ENCODE measurements at places on chromosomes 1 and 21.

- no peak for DNase-seq
Observed at GRCh38 chr1:106717591-106717990, 338.9 kb upstream of the PRMT6 start.

GRCh38 chr1:90000934-90001676 is 6.2 kb downstream of the ZNF326 start:
- DNase-seq = no peak

DNA sequence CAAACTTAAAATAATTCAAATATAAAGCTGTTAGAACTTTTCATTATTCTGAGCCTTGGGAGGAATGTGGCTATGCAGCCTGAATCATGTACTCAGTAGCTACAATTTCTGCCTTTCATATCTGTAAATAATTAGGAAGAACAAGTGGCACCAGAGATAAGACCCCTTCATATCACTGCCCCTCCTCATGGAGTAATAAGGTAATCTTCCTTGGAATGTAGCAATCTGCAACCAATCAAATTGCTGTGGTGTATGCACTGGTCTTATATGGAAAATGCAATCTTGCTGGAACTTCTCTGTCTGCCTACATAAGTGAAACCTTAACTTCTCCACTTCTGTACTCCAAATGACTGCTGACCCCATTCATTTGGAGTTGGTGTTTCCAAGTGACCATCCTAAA is 104.4 kb upstream of the VANGL1 start:
- DNase-seq = no peak

- no peak for DNase-seq
Observed at GRCh38 chr1:183592733-183593132, 2.5 kb upstream of the NCF2 start.

GRCh38 chr1:12597792-12598191 is 20.2 kb downstream of the DHRS3 start:
- peak; percentile 80 for DNase-seq

DNA sequence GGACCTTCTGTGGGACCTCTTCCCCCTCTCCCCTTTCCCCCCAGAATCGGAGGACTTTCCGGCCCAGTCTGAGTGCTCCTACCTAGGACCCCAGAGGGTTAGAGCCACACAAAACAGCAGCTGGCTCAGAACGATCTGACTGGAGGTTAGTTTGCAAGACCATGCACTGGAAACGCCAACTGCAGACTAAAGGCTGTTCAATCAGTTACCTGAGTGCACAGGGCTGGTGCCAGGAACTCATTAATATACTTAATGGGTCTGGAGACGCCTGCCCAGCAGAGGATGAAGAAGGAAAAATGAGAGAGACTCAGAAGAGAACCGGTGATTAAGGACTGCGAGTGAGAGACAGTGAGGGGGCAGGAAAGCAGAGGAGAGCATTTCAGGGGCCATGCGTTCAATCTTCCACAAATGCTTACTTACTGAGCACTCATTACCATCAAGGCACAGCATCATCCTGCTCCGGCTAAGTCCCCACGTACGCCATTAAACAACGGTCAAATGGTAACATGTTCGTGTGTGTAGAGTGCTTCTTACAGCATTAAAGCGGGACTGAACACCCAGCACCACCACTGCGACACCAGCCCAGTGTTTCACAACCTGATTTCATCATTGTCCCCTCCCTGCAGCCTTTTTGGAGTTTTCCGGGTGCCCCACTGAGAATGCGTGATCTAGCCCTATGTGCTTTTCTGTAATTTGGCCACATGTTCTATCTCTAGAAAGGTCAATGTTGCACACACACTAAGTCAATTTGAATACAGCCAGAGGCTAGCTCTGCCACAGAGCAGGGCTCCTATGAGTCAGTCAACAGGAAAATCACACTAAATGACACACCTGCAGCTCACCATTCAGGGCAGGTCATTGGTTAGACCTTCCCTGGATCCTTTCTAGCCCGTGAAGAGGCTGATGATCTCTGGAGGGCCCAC is 7.6 kb downstream of the ENO1 start:
- no peak for DNase-seq

- no peak for DNase-seq
Observed at GRCh38 chr1:93143136-93143535, 37.1 kb downstream of the TMED5 start.

GRCh38 chr1:240385985-240386978 is 225.7 kb downstream of the GREM2 start:
- no peak for DNase-seq

- DNase-seq = no peak
Observed at GRCh38 chr1:175649416-175649815, 94.0 kb downstream of the TNR start.

DNA sequence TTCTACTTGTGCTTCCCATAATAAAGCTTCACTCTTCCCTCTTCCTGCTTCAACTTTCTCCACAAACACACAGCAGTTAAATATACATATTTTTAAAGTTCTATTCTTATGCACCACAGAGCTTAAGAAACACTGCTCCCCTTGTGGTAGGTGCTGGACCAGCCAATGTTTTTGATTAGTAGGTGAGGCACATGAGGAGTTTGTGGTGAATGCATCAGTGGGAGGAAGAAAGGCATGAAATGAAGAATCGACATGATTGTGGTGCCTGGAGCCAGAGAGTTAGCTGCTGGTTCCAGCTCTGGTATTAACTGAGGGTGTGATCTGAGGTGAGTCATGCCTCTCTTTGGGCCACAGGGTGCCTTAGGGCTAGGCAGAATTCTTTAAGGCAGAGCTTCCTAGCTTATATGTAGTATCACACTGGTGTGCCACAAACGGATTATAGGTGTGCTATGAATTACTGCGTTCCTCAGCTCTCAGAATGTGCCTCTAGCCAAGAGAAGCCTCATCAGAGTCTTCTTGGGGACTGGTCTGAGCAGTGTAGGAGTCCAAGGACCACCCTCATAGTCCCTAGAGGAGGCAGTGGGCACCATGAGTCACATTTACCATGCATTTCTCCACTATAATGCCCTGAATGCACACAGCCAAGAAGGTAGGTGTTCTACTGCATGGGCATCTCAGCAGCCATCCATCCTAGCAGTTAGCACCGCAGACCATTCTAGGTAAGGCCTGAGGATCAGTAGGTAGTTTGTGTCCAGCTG is 97.4 kb upstream of the SGIP1 start:
- peak; percentile 40 for DNase-seq

GRCh38 chr1:194809665-194810064 is 1623.3 kb upstream of the B3GALT2 start:
- no peak for DNase-seq

DNA sequence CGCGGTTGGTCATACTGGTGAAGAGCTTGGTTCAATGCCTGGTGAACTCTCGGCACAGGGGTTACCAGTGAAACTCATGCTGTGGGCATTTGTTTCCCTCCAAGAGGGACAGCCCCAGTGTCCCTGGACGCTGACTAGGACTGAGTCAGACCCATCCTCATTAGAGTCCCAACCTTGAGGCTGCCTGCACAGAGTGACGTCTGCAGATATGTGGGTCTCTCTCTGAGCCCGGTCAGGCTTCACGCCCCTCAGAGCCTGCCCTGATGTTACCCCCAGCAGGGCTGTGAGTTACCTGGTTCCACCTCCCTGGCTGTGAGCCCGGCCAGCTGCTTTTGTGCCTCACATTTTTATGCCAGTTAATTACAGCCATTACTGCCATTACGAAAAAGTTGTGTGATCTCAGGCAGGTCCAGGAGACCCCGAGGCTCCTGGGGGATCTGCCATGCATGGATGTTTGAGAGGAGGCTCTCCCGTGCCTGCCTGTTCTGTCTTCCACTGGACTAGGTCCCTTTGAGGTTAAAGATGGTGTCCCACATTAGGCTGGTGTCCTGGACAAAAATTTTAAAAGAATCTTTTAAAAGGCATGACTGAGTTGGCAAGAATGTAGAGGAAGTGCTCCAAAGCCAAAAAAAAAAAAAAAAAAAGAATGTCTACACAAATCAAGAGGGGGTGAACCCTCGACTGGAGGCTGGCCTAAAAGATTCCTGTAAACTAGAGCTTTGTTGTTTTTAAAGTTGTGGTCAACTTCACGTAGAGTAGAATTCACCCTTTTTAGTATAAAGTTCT is 36.6 kb upstream of the PADI1 start:
- DNase-seq = no peak

DNA sequence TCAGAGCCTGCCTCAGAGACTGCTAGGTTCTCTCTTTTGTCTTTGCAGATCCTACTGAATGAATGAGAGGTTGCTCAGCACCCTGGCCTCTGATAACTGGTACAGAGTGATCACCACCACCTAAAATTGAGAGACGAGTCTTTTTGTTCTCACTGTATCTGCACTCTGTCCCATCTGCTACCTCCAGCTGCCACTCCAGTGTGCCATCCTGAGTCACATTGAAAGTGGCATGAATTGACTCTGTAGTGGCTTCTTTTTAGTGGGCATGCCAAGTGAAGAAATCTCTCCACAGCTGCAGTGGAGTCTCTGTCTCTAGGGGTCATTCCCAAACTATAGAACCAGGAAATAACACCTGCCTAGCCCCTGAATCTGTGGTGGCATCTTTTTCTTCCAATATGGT is 14.7 kb downstream of the CAMK1G start:
- no peak for DNase-seq

DNA sequence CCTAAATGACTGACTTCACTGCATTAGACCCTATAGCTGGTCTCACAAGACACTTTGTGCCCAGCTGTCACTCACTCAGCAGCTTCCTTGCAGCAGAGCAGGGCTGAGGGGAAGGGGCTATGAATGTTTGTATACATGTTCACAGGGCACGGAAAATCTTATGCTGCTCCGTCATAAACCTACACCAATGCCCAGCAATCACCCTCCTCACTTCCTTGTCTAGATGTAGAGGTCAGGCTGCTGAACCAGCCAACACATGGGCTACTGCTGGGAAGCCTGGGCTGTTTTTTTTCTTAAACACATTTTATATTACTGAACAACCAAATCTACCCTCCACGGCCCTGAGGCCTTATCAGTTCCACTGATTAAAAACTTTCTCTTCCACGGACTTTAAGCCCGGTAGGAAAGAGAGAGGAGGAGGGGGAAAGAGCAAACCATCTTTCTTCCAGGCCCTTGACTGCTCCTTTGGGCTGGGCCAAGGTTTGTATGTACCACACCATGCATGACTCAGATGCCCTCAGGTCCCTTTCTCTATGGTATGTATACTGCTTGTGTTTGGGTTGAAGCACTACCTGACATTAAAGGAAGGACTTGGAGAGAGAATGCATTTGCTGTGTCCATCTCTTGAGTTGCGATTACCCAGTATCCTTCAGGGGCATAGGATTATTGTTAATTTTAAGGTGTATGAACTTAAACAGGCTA is 12.7 kb downstream of the MTFR1L start:
- DNase-seq = no peak

- DNase-seq = no peak
Observed at GRCh38 chr1:193123751-193124150, 1.9 kb downstream of the CDC73 start.

DNA sequence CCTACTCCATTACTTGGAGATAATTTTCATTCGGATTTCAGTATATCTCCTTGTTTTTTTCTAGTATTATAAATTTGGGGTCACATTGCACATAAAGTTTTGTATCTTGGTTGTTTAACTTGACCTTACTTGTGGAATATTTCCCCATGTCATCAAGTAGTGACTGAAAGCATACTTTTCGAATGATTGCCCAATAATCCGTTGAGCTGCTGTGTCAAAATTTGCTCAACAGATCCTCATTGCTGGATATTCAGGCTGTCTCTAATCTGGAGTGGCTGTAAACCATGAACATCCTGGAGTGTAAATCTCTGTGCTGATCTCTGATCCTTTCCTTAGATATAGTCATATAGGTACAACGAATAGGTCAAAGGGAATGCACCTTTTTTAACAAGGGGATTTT is 4.9 kb downstream of the NIPAL3 start:
- no peak for DNase-seq

DNA sequence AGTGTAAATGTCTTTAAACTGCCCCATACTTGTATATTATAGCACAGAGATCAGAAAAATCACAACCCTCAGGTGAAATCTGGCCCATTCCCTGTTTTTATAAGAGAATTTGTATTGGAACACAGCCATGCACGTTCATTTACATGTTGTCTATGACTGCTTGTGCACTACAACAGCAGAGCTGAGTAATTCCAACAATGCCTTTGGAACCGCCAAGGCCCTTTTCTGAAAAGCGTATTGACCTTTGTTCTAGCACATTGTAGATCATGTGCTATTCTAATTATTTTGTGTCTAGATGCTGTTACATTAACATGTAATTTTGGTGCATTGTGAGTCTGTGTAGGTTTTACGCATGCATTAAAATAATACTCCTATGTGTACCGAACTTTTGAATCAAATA is 339.6 kb downstream of the CHRM3 start:
- no peak for DNase-seq

GRCh38 chr21:26933448-26933847 is 33.4 kb downstream of the ADAMTS5 start:
- no peak for DNase-seq

- no peak for DNase-seq
Observed at GRCh38 chr1:199264283-199264682, 625.4 kb downstream of the PTPRC start.

- no peak for DNase-seq
Observed at GRCh38 chr1:195886000-195886399, 722.2 kb downstream of the KCNT2 start.

DNA sequence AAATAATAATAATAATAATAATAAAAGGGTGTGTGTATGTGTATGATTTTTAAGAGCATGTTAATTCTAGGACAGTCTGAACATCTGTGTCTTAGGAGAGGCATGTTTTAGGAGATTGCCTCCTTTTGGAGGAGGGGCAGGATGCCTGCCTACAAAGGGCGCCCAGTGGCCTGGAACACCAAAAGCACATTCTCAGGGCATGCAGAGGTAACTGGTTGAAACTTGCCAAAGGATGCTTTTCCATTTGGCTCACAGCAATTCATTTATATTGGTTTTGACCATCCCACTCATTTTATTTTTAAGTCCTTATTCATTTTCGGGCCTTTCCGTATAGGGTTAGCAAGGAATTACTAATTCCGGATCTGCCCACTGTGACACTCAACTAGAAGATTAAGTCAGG is 21.1 kb upstream of the LAMC2 start:
- DNase-seq = no peak

DNA sequence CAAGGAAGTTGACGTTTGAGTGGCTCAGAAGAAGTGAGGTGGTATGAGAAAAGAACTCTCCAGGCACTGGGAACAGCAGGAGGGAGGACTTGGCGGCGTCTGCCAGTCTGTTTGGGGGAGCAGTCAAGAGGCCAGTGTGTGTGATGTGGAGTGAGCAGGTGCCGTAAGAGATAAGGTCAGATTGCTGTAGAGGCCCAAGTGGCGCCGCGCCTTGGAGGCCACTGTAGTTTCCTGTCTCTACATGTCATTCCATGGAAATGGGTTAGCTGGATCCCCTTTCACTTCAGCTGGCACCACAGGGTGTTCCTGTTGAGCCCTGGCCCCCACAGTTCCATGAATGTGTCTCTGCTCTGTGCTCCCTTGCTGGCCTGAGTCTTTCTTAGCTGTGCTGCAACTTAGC is 35.5 kb upstream of the PTPRF start:
- DNase-seq = no peak

DNA sequence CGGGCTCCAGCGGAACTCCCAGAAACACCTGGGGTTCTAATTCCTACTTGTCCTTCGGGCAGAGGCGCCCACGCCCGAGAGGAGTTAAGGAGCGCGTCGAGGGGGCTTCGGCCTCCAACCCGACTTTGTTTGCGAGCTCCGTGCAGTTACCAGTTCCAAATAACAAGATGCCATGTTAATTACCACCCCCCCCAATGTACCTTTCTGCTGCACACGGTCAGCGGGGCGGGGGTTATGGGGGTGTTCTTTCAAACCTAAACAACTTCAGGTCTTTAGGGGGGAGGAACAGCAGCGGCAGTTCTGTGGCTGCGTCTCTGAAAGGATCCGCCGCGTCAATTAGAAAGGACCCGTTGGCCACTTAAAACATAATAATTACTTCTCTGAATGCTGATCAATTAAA is 114.8 kb downstream of the PRDM16 start:
- DNase-seq = no peak

All from lower leg skin (tissue), 4 donors.